ENCODE measurements at places on chromosomes 7 and 10.

GRCh38 chr10:62038609-62039190 lies 137.2 kb downstream of the ARID5B start:
- DNase-seq = peak; percentile 6

DNA sequence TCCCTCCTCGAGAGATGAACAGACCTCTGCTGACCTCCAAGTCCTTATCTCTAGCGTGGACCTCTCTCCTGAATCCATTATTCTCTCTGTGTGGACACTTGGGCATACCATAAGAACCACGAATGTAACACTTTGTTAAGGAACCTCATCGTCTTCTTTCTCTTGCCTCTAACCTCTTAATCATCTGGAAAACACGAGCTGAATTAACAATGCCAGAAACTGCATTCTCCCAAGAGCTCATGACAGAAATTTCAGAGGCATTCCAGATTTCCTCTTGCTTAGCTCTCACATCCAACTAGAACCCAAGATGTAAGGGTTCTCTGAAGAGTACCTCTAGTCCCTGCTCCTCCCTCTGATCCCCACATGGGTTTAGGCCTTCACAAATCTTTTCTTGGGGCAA lies 101.5 kb downstream of the TRIL start:
- DNase-seq = no peak

DNA sequence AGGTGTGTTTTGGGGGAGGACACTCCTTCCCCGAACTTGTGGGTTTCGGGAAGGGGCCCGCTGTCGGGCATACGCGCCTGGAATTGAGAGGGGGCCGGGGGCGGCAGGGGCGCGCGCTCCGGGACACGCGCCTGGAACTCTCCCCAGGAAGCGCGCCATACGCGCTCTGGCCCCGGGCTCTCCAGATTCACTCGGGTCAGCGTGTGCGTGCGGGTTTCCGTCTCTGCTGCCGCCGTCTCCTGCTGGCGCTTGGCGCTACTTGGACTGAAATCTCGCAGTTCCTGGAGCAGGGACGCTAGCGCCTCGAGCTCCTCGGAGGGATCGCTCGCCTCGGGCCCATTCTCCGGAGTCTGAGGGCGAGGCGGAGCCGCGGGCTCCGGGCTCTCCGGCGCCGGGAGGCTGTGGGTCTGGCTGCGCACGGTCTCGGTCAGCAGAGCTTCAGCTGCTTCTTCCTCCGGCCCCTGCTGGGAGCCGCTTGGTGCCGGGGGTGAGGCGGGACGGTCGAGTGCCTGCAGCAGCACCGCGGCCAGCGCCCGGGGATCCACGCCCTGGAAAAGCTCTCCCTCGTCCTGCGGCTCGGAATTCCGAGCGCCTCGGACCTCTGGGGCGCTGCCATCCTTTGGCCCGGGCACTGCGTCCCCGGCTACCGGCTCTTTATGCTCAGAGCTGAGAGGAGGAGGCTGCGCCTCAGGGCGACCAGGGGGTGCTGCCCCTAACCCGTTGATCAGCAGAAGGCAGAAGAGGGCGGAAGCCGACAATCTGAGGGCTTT lies 1.1 kb downstream of the VGF start:
- no peak for DNase-seq

DNA sequence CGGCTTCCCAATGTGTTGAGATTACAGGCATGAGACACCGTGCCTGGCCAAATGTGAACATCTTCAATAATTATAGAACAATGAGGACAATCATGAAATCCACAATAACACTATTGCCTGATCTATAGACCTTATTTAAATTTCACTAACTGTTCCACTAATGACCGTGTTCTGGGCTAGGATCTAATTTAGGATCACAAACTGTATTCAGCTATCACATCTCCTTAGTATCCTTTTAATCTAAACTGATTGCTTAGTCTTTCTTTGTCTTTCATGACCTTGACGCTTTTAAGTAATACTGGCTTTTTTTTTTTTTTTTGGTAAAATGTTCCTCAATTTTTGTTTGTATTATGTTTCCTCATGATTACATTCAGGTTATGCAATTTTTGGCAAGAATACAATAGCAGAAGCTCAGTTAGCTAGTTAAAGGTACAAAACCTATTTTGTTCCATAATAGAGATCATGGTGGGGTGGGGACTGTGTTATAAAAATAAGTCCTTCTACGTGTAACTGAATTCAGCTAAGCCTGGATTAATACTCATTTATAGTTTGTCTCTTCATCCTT lies 158.4 kb downstream of the AOAH start:
- no peak for DNase-seq

- DNase-seq = no peak
Measured at GRCh38 chr7:2996141-2996540, 47.5 kb downstream of the CARD11 start.

- DNase-seq = no peak
Measured at GRCh38 chr10:66368146-66368545, 557.7 kb upstream of the LRRTM3 start.

GRCh38 chr7:26620352-26620751 lies 244.0 kb downstream of the SKAP2 start:
- no peak for DNase-seq

- DNase-seq = no peak
Measured at GRCh38 chr7:40220421-40220911, 85.7 kb downstream of the SUGCT start.

- DNase-seq = no peak
Measured at GRCh38 chr10:32327364-32327691, 19.6 kb downstream of the EPC1 start.

DNA sequence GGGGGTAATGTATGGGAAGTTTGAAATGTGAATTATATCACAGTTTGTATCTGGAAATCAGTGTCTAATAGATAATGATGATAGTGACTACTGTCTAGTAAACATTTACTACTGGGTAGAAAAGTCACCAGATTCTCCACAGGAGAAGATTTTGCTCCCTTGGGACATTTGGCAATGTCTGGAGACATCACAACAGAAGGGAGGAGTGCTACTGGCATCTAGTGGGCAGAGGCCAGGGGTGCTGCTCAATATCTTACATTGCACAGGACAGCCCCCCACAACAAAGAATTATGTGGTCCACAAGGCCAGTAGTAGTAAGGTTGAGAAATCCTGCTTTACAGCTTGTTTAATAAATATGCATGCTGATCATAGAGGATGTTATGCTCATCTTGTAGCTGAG lies 92.3 kb upstream of the PRPS1L1 start:
- DNase-seq = no peak

DNA sequence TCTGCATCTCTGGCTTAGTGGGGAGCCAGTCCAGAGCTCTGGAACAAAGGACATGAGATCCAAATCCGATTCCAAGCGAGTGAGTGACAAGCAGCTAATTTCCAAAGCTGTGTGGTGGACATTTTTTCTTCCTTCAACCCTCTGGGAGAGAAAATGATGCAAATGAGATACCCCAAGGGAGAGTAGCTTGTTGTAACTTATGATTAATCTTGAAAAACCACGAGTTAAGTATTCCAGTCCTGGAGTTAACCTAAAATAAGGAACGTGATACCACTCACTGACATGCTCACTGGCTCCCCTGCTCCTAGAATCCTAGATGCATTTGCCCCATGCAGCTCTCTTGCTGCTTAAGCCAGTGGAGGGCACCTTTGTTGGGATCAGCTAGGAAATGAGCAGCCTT lies 116.0 kb upstream of the HABP2 start:
- DNase-seq = no peak

- DNase-seq = no peak
Measured at GRCh38 chr10:56973766-56974165, 612.7 kb upstream of the ZWINT start.

DNA sequence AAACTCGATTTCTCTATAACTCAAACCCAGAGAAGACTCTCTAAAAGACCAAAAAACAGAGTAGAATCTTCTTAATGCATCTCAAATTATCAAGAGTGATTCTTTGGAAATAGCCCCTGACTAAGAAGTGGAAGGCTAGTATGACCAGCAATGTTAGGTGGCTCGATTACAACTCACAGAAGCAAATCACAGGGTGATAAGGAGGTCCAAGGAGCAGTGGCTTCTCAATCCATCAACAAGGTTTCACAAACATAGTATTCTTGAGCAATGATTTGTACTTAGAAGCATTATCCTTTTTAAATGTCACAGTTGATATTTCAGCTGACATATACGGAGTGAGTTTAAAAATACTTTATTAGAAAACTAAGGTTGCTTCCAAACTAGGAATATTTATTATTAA lies 127.7 kb downstream of the CNOT4 start:
- DNase-seq = no peak

GRCh38 chr7:139046143-139046542 lies 10.3 kb upstream of the ZC3HAV1L start:
- peak; percentile 83 for DNase-seq

All from NCI-H2107 (cell line).